ENCODE measurements at places on chromosomes 1 and 21.

DNA sequence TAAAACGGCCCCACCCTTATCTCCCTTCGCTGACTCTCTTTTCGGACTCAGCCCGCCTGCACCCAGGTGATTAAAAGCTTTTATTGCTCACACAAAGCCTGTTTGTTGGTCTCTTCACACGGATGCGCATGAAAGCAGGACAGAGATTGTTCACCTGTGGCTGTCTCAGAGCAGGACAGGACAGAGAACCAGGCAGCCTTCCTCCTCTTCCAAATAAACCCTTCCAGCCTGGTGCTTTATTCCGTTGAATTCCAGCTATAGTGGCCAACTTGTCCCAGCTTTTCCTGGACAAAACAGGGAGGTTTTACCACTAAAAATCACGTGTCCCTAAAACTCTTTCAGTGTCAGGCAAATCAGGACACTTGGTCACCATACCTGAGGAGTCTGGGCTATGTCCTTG lies 9.5 kb upstream of the DMRTB1 start:
- no peak for DNase-seq

GRCh38 chr21:19340303-19340702 lies 936.7 kb upstream of the TMPRSS15 start:
- DNase-seq: no peak

- no peak for DNase-seq
These were observed 35.2 kb downstream of the RRP1 start for GRCh38 chr21:43824333-43825241.

GRCh38 chr1:20291645-20292084 lies 990 bp downstream of the VWA5B1 start:
- no peak for DNase-seq

GRCh38 chr21:45985471-45986315 lies 4.1 kb downstream of the COL6A1 start:
- DNase-seq: no peak

DNA sequence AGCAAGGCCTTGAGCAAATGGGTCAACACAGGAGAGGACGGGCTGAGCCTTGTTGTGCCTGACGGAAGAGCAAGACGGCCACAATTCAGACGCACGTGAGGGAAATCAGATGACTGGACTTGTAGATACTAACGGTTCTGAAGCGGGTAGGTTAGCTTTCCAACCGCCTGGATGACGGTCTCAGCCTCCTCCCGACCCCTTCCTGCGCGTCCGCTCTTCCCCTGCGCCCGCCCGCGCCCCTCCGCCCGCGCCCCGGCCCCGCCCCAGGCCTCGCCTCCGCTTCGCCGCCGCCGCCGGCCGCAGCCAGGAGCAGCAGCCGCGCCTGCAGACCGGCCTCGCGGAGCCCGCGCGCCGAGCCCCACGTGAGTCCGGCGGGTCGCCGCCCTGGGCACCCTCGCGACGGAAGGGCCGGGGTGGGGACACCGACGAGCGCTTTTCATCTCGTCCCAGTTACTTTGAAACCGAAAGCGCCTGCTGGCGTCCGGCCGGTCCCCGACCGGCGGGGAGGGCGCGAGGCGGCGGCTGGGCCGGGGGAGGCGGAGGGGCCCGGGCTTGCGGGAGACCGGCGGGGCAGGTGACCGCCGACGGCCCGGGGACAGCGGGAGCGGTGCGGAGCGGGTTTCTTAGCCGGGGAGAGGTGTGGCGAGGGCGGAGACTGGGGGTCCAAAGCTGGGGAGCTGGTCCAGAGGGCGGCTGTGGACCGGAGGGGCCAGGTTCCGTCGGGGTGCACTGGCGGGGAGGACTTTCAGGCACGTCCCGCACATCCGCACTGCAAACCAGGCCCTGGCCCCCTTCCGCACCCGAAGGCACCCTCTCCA lies at the start of gene TRAF5:
Gene TRAF5, plus strand, starts transcription at position 306 of the 818 bp plus-strand sequence. CDS start 26,407 bp downstream, outside the sequence.
- DNase-seq: peak; percentile 61

Measured in activated CD8-positive, alpha-beta memory T cell treated with anti-CD3 and anti-CD28 coated beads, Interleukin-2, amount 10 ng/mL, durations not matched to agents 7 days and 5 days (primary cell).